Left renal cortex interstitium (tissue), 4 donors: ENCODE measurements at places on chromosomes 5 and 9. TPM values are rescaled to one million over a fixed set of nuclear protein-coding genes. Genes with fewer than 3 reads are reported as not detected.

Gene FOXD4L6
- 0.11 TPM for polyA plus RNA-seq

DNA sequence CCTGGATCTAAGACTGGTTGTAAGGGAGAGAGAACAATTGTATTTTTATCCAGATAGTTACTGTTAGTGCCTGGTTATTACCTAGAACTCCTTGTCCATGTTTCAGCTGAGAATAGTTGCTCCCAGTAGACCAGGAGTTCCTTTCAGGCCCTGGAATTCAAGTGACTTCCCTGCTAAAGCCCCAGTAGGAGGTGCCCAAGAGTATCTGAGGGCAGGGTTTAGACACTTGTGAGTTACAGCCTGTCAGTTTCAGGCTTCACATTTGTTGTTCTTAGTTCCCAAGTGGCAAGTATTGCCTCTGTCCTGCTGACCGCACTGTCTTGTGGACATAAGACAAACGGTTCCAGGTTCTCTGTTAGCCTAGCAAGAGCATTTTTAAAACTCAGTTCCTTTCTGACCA is 743.9 kb upstream of the SEMA6A start:
- no peak for DNase-seq

DNA sequence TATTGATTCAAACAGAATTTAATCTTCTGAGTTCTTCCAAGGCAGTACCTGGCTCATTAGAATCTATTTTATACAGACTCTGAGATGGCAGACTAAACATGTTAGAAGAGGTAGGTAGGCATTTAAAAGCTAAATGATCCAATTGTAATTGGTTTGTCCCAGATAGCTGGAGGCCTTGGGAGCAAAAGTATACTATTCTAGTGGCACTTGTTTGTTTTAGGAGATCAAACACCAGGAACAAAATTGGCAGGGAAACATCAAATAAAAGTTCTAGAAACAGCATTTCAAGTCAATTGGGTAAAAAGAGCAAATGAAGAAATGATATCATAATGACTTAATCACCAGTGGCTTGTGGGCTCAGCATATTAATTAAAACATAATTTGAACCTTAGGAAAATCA is 521.4 kb downstream of the PRR16 start:
- DNase-seq = no peak

Gene MYMK
- not detected for polyA plus RNA-seq

GRCh38 chr5:171437286-171437821 is 17.9 kb downstream of the FGF18 start:
- no peak for DNase-seq

DNA sequence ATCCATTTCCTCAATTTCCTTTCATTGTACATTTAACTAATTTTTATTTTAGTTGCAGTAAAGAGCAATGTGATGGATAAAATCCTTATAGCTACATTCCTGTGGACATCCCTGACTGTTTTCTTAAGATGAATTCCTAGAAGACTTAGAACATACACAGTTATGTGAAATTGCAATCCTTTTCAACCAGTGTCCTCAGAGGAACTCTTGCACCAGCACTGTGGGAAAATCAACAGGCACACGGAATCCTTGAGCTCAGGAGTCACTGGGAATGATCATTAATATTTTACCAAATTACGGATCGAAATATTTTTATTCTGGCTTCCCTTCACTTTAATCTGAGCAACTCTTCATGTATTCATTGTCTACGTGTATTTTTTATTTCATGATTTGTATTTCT is 901.9 kb upstream of the WWC1 start:
- no peak for DNase-seq

- no peak for DNase-seq
Measured at GRCh38 chr9:81371824-81372223, 317.5 kb downstream of the TLE1 start.

Gene DBH
- polyA plus RNA-seq = 0.94 TPM

DNA sequence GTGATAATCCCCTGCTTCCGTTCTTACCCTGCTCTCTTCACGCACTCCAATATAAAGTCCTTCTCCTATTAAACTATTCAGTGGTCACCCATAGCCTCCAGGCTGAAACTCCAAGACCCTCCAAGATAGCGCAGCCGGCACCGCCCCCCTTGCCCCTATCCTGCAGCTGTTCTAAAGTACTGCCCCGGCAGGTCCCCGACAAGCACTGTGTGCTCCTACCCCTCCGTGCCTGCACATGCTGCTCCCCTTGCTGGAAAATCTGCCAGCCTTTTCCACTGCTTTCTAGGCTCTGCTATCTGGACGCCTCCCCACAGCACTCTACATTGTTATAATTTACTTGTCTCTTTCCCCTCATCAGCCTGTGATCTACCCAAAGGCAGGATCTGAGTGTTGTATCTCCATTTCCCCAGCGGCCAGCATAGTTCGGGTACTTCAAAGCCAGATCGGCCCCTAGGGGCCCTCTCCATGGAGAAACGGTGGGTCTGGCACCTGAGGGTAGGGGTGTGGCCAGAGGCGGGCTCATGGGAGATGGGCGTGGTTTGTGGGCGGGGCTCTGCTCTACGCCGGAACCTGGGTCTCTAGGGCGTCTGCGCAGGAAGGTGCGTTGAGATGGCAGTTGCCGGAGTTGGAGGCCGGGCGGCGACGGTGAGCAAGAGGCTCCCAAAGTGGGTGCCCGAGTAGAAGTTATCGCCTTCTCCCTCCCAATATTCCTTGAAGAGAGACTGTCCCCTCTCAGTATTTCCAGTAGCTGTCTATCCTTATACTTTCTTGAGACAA is 83.5 kb upstream of the RUSC2 start:
- peak; percentile 7 for DNase-seq

DNA sequence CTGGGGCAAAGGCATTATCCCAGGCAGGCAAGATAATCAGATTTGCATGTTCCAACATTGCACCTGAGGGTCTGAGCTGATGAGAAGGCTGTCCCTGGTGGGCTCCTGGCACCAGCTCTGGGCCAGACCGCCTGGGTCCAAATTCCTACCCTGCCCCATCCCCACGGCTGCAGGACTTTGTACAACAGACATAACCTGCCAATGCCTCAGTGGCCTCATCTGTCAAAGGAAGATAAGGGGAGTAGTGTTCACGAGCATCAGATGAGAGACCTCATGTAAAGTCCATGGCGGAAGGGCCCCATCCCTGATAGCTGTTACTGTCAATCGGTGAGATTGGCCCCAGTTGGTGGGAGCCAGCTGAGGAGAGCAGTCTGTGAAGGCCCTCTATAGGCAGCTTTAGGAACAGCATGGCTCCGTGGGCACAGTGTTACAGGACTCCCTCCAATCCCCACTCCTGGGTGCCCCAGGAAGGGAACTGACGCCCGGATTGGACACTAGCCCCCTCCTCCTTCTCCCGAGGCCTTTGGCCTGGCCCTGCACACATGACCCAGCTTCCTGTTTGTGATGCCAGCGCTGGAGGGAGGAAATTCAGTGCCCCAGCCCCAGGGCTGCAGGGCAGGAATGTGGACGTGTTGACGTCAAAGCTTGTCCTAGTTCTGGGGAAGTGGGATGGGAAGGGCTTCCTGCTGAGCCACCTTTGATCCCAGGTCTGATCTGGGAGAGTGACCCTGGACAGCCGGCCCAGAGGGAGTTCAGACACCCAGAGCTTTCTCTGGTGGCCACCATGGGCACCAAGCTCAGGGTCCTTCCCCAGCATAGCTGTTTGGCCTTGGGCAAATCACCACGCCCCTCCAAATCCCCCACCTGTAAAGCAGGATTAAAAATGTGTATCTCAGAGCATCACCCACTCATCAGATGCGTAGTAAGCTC is 56.2 kb downstream of the DUSP1 start:
- no peak for DNase-seq

GRCh38 chr9:73179589-73179988 is 27.9 kb downstream of the ANXA1 start:
- DNase-seq = peak; percentile 28

GRCh38 chr9:96660692-96661248 is 5.7 kb upstream of the PRXL2C start:
- DNase-seq = no peak

DNA sequence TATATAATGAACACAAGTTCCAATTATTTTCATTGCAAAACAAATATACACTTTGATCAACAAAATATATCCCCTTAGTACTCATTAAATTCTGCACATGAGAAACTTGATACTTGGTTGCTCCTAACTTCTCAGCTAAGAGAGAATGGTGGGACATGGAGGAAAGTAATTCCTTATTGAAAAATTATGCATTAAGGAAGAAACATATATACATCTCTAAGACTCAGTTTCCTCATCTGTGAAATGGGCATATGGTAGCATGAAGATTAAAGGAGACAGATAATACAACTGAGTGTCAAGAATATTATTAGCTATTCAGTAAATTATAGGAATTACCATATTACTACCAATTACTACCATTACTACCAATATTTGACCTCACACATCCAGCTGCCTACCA is 85.8 kb downstream of the CRB2 start:
- DNase-seq = no peak
